NCI-H2171 (cell line): ENCODE measurements at places on chromosomes 2 and 18.

DNA sequence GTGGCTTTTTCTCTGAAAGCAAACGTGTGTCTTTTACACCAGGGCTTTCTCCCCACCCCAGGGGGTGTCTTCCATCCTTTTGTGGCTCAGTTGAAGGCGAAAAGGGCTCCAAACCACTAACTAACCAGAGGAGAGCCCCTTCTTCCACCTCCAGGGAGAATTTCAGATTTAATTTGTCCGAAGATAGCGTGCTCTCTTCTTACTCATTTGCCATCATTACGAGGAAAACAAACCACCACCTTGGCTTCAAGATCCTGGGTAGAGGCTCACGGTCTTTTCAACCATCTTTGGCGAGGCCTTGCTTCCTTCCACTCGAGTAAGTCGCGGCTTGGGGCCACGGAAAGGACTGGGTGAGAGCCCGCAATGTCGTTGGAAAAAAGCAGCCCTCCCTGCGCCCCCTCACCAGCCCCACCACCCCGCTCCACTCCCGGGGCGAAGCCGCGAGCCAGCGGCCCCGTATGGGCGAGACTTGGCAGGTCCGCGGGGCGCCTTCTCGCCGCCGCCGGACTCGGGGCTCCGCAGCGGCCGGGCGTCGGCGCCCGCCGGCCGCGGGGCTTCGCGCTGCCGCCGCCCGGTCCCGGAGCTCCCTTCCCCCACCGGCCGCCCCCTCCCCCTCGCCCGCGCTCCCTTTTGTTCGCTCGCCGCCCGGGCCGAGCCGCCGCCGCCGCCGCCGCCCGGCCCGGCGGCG lies 1.7 kb upstream of the ZNF532 start:
- peak; percentile 33 for DNase-seq

- no peak for DNase-seq
These were observed 4.9 kb upstream of the IMP4 start for GRCh38 chr2:130337735-130338325.

DNA sequence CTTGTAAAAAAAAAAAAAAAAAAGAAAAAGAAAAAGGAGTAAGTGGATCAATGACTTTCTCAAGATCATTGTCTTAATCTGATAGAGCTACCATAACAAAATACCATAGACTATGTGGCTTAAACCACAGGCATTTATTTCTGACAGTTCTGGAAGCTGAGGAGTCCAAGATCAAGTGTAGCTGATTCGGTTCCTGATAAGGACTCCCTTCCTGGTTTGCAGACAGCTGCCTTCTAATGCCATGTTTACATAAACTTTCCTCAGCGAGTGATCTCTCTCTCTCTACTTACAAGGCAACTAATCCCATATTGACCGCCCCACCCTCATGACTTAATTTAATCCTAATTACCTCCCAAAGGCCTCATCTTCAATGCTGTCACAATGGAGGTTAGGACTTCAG lies 36.5 kb upstream of the SIX2 start:
- no peak for DNase-seq

DNA sequence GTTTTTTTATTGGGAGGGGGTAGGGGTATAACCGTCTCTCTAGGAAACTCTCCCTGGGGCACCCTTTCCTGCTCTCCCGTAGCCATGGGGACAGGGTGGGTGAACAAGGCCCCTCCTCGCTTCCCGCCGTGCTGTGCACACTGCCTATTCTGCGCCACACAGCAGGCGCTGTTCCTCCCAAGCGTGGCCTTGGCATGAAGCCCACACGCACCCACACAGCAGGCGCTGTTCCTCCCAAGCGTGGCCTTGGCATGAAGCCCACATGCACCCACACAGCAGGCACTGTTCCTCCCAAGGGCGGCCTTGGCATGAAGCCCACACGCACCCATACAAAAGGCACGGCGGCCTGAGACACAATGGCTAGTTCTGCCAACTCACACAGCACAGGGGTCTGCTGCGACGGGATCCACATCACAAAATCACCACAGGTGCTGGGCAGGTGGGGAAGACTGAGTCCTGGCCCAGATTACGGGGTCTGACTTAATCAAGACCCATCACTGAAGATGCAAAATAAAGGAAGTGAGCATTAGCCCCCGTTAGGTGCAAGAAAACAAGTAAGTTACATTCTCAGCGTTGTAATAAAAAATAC lies 46.6 kb upstream of the TPO start:
- peak; percentile 90 for DNase-seq

GRCh38 chr2:68878753-68879152 lies 7.6 kb upstream of the BMP10 start:
- DNase-seq, result no peak

GRCh38 chr2:215356334-215356947 lies 44.6 kb downstream of the ATIC start:
- DNase-seq, result no peak

DNA sequence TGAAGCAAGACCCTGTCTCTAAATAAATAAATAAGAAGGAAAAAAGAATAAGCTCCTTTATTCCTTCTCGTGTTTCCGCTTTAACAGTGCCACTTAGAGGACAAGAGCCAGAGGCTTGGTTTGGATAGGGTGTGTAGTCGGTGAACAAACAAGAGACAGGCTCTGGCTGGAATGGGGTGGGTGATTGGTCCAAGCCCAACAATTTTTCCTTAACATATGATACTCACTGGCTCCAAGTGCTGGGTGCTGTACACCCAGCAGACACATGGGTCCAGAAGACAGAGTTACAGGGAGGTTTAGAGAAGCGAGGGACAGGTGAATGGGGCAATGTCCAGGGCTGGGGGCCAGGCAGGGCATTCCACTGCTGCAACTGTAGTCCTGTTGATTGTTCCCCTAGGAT lies 77.8 kb downstream of the NCAPH start:
- no peak for DNase-seq

GRCh38 chr2:12587729-12588522 lies 128.8 kb upstream of the TRIB2 start:
- DNase-seq, result no peak

- no peak for DNase-seq
These were observed 8.3 kb downstream of the ARL5A start for GRCh38 chr2:151819920-151820319.

DNA sequence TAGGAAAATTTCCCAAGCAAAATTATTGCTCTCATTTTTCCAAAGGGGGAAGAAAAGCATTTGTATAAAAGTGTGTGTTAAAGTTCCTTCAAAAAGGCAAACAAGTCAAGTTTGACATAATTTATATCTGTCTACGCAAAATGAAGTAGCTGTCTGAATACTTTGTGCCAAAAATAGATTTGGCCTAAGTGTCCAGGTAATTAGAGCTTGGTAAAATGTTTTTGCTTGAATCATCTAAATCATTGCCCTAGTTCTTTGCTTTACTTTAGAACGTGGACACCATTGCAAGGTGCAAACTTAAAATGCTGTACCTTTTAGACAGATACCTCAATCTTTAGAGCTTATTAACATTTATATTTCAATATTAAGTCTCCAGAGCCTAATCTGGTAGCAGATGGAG lies 97.6 kb upstream of the MAPRE2 start:
- DNase-seq, result no peak

GRCh38 chr18:61699397-61700110 lies 193.3 kb downstream of the RNF152 start:
- DNase-seq, result no peak

GRCh38 chr2:58419983-58420382 lies 178.9 kb upstream of the FANCL start:
- DNase-seq, result no peak

GRCh38 chr2:120876526-120877280 lies 141.0 kb downstream of the GLI2 start:
- no peak for DNase-seq

DNA sequence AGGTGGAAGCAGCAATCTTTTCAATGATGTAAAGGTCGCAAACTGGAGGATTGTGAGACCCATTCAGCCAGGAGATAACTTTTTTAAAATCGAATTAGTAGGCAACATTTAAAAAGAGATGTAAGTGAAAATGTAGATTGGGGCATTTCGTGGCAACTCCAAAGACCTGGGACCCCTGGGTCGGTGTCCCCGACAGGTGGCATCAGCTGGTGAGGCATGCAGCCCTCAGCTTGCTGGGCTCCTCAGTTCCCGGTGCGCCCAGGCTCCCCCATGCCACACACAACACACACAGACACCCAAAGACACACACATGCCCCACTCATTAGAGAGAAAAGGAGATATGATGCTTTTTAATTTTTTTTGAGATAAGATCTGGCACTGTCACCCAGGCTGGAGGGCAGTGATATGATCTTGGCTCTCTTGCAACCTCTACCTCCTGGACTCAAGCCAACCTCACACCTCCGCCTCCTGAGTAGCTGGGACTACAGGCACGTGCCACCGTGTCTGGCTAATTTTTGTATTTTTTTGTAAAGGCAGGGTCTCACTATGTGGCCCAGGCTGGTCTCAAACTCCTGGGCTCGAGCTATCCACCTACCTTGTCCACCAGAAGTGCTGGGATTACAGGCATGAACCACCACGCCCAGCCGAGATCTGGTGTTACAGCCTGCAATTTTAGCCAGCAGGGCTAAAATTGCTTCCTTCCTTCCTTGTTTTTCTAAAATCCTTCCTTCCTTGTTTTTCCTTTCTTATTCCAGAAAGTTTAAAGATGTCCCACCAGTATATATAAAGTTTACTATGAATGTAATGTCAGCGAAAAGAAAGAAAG lies 122.6 kb upstream of the EPAS1 start:
- DNase-seq, result no peak

GRCh38 chr2:239779584-239779983 lies 245.6 kb downstream of the NDUFA10 start:
- DNase-seq, result no peak

DNA sequence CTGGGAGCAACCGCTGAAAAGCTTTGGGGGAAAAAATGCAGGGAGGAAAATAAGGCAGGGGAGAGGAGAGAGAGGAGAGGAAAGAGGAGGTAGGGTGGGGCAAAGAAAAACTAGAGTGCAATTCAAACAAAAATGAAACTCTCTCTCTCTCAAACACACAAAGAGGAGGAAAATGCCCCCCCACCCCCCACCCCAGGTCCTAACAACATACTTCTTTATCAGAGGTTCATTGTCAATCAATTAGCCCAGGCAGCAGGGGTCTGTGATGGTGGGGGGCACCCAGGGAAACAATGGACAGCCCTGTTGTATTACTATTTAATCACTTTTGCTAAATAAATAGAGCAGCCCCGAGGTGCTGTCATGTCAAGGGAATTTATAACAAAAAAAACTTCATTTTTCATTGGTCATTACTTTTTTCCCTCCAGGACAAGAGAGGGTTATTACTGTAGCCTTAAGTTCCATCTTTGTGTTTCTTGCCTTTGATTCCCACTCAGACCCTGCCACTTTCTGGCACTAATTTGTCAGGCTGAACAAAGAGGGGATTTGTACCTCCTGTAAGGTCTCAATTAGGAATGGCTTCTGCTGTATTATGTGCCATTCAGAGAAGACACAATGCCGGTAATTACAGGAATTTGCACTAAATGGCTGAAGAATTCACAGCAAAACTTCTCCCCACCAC lies 55.0 kb downstream of the PLEKHM3 start:
- DNase-seq, result no peak

GRCh38 chr2:151965884-151966283 lies 133.0 kb downstream of the CACNB4 start:
- DNase-seq, result no peak
